ENCODE measurements at places on chromosomes 4 and X. TPM values are rescaled to one million over a fixed set of nuclear protein-coding genes. Genes with fewer than 3 reads are reported as not detected.
A peak's percentile ranks its signal among the peaks of the same experiment; 100 is the strongest.

MAGEA2 gene
- total RNA-seq, result not detected

CHM gene
- total RNA-seq, result 15.5 TPM

WNK3 gene
- 37.1 TPM for total RNA-seq

GAGE12F gene
- not detected for total RNA-seq

TGIF2LX gene
- total RNA-seq, result not detected

GLRA2 gene
- total RNA-seq, result not detected

UGT2A1 gene
- total RNA-seq, result not detected

PRKG2 gene
- 1.2 TPM for total RNA-seq

DNA sequence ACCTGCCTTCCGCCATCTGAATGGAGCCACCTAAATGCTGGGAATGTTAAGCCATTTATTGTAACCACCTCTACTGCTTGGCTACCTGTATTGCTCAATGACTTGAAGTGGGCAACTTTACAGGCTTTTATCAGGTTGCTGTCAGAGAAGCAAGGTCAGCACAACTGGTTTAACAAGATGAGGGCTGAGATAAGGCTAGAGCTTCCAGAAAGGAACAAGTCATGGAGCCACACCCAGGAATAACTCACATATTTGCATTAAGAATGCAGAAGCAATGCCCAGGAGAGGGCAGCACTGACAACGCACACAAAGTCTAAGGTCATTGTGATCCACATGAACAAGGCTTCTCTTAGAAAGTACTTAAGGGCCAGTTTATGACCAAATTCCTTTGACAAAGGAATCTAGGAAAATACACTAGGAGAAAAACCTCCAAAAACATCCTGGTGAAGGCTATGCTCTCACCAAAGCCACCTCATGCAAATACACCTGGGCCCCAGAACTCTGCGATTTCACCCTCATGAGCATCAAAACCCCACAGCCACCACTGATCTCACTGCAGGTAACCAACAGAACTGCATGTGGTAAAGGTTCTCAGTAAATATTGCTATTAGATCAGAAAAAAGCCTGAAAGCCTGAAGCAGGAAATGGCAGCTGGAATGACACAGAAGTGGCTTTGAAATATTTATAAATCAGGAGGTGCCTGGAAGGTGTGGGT lies 15.0 kb upstream of the STS start:
- no peak for DNase-seq

DNA sequence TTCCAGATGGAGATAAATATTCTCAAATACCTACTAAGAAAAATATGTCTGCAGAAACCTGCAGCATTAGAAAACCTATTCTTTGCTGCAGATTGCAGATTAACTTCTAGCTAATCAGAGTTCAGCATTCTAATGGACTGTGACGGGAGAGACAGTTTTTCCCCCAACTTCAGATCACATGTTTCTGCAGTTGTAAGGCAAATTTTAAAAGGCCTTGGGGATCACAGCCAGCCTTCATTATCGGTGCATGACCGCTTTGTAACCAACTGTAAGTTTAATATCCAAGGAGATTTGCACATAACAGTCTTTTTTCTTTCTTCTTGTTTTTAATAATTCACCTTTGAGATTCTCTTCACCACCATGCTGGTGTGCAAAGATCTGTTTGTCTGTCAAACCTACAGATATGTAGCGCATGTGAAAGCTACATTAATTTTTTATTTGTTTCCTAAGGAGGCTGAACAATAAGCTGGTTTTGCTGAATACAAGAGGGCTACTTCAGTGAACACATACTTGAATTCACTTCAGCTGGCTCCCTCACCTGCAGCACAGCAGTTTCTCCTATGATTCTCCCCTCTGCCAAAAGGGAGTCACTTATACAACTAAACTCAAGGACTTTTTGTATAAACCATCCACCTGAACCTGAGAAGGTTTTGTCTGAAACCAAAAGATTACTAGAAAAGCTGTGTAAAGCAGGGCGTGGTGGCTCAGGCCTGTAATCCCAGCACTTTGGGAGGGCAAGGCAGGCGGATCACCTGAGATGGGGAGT lies 488.5 kb downstream of the RPA4 start:
- DNase-seq, result no peak

GRCh38 chrX:30679369-30679768 lies 26.1 kb downstream of the GK start:
- no peak for DNase-seq

DNA sequence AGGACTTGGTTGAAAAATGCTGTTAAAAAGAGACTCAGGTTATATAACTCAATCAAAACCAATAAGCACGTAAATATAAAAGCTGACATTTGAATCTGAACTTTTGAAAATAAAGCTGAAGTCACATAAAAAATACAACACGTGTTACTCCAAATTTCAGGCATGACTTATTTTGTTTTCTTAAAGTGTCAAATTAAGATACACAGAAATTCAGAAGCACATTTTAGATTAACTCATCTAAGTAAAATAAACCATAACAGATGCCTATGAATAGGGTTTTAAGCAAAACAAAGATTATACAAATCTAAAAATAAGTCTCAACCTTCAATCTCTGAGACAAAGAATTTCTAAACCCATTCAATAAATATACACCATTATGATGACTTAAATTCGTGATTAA lies 124.8 kb downstream of the ANTXR2 start:
- no peak for DNase-seq

DNA sequence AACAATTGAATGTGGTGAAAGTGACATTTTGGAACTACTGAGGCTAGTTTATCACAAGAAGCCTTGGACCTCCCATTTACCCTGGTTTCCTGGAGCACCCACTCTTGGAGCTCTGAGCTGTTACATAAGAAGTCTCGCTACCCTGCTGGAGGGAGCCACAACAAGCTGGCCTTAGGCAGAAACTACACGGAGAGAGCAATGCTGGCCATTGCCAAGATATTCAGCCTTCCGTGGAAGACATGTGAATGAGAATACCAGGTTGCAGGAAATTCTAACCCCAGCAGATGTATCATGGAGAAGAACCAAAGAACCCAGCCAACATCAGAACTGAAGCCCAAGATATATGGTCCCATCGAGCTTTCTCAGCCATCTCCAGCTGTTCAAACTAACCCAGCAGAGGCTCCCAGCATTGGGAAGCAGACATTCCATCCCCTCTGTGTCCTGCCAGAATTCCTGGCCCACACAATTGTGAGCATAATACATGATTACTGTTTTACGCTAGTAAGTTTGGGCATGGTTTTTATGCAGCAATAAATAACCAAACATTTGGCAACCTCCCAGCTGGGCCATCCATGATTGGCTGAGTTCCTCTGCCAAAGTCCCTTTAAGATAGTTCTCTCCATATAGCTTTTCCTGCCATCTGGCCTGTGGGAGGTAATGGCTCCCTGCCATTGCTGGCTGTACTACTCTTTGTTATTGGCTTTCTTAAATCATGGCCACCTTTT lies 17.9 kb upstream of the PDE5A start:
- DNase-seq, result no peak

- no peak for DNase-seq
Measured at GRCh38 chrX:150690126-150690525, 3.1 kb upstream of the MTMR1 start.

DNA sequence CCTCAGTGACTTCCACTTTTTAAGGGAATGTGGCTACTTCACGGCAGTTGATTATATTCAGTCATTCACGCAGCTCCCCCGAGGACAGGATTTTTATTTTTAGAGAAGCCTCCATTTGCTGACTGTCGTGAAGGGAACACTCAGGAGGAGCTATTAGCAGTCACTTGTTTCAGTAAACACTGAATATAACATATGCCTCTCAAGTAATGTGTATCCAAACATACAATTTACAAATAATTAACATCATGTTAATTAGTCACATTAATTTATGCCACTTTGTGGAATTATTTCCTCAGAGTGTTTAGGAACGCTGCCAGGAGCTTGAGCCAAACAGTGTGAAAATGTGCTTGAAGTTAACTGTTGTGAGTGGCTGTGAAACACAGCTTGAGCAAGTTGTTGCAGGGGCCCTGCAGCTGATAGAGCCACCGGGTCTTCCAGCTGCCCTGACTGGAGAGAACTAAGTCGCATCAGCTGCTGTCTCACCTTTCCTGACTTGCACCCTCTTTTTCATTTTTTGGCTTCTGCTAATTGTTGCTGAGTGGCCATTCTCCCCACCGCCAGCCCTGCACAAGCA lies 245.6 kb downstream of the LDB2 start:
- DNase-seq, result no peak

DNA sequence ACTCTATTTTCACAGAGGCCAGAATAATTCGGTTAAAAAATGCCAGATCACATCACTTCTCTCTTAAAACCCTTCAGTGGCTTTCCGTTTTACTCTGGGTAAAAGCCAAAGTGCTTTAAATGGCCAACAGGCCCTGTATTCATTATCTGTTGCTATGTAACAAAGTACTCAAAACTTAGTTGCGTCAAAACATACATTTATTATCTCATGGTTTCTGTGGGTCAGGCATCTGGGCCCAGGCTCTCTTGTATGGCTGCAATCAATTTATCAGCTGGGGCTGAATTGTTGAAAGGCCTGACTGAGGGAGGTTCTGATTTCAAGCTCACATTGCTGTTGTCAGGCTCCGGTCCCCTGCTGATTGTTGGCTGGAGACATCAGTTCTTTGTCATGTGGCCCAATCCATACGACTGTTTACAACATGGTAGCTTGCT lies 72.7 kb upstream of the H2AZ1 start:
- DNase-seq, result peak; percentile 45

- DNase-seq, result no peak
Measured at GRCh38 chrX:138704596-138704995, 6.9 kb downstream of the FGF13 start.

DNA sequence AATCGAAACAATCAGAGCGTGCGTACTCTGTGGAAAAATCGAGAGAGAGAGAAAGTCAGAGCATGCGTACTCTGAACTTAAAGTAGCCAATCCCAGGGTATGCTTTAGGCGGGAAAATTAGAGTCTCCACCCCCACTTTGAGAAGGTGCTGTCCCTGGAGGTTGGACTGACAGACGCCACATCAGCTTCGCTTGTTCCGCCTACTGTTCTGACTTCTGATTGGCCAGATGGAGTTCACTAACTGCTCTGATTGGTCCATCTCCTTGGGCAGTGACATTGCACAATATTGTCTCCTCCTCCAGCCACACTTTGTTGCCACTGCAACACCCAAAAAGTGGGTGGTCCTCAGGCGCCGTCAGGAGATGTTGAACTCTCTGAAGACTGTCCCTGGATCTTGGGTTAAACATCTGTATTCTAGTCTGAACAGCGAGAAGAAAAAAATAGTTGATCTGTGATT lies at the start of gene SSX5:
Gene SSX5, minus strand, starts transcription at position 51 of the 457 bp plus-strand sequence. CDS start 1,437 bp downstream, outside the sequence.
- DNase-seq, result no peak

DNA sequence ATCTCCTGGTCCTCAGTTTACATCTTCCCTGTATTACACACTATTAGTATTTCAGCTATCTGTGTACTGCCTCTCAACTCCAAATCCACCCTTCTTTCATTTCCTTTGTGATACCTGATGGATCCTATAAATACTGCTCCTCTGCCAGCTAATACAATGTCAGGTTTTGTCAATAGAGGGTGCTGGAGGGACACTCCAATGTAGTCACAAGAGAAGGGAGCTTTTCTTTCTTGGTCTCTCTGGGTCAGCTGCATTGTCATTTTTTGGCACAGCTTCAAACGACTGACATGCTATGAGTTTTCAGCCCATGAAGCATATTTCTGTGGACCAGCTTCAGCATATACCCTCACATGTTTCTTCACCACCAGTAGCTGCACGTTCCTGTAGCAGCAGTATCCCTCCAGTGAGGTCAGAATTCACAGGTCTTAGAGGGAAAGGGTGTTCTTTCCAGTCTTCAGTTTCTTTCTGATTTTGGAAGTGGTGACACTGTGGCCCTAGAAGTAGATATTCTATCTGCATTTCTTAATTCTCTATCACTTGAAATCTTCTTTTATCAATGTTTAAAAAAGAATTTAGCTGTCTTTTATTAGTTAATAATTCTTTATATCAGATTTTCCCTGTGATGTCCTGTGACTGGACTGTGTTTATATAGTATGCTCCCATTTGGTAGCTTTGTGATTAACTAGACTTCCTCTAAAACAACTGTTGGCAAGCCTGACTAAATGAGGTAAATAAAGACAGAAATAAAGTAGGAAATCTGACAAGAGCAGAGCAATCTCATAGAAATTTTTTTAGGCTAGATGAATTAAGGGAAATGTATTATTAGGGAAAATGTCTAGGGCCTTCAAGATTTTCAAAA lies 60.6 kb downstream of the GABRA2 start:
- DNase-seq, result peak; percentile 47

DNA sequence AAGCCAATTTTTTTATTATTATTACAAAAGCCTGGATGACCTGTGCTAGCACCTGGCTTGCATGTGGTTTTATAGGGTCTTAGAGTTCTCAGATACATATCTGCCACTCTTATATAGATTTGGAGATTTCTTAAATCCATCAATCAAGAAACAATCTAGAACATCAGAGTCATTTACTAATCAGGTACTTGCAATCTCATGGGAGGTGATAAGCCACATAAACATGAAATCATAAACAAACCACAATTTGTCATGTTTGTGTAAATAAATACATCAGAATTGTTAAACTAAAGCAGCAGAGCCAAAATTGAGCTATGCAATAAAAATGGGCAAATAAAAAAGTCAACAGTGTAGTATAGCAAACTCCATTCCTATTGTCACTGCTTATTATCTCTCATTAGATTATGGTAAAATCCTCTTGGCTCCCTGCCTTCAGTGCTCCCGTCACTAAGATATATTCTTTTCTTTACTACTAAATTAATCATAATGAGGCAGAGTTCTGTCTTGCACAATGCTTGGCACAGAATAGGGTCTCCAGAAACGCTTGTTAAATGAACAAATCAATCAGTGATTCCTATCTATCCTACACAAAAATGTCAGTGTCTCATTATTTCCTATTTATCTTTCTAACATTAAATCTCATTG lies 108.7 kb upstream of the TTC29 start:
- DNase-seq, result no peak

DNA sequence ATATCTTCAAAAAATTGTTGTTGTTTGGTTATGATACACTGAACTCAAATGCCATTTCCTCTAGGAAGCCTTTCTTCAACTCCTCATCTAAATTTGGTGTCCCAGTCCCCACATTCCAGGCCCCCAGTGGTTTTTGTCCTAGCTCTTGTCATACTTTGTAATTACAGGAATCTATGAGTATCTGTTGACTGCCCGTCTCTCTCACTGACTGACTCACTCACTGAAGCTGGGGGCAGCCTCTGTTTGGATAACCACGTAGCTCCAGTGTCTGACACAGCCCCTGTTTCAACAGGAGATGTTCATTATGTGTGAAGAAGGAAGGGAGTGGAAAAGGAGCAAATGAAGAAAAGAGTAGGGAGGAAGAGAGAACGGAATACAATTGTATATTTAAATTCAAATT lies 284.1 kb upstream of the TENM3 start:
- DNase-seq, result no peak

DNA sequence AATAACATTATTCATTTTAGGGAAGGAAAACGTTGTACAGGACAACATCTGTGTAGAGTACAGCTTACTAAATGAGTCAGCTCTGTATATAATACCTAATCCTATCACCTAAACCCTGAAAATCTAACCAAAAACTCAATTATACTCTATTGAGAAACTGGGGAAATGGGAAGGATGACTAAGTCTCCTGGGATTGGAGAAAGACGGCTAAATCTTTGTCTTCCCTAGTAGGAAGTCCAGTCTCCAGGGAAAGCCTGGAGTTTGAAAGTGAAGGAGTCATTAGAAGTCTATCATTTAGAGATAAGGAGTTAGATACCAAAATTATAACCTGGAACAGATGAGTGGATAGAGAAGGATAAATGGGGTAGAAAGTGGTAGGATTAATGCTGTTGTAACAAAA lies 286.5 kb downstream of the STK32B start:
- no peak for DNase-seq

GRCh38 chrX:52422884-52423283 lies 54.1 kb downstream of the XAGE2 start:
- no peak for DNase-seq

GRCh38 chr4:178082906-178083305 lies 640.7 kb upstream of the AGA start:
- DNase-seq, result no peak
